ENCODE measurements at places on chromosomes 12 and 14.

DNA sequence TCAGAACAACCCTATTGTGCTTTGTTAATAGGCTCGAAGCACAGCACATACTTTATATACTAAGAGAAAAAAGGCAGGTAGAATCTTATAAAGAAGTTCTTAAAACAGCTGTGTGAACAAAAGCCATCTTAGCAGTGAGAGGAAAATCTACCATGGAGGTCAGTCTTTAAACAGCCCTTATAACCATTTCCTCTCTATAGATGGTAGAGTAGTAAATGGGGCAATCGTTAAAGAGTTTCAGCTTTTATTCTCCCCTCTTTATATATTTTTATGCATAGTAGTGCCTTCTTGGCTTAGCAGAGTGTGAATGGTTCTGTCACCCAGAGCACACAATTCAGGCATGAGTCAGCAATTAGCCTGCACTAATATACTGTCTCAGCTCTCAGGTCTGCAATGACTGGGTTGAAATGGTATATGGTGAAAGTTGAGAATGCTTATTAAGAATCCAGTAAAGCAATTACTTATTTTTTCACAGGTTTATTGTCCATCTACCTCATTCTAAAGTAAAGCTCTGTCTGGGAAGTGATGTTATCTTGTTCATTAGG is 305.0 kb downstream of the NELL2 start:
- DNase-seq: no peak

GRCh38 chr12:111361717-111362576 is 6.9 kb downstream of the PHETA1 start:
- no peak for DNase-seq

- DNase-seq: no peak
These were observed 6.1 kb downstream of the PTPN6 start for GRCh38 chr12:6957151-6957701.

DNA sequence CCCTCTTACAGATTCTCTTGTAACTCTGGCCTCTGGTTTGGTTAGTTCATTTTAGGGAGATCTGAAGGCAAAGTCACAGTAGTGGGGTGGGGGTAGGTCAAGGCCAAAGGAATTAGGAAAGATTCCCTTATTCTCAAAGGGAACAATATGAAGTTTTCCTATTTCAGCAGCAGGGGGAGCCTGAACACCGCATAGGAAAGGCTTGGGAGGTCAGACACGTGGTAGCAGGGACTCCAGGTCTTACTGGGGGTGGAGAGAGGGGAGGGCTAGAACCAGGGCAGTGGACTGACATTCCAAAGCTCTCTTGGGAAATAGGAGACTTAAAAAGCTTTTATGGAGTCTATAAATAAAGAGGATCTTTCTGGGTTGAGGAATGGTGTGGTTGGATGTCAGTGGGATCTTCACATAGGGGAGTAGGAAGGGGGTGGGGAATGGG is 1.3 kb downstream of the ZC3H10 start:
- DNase-seq: peak; percentile 48

DNA sequence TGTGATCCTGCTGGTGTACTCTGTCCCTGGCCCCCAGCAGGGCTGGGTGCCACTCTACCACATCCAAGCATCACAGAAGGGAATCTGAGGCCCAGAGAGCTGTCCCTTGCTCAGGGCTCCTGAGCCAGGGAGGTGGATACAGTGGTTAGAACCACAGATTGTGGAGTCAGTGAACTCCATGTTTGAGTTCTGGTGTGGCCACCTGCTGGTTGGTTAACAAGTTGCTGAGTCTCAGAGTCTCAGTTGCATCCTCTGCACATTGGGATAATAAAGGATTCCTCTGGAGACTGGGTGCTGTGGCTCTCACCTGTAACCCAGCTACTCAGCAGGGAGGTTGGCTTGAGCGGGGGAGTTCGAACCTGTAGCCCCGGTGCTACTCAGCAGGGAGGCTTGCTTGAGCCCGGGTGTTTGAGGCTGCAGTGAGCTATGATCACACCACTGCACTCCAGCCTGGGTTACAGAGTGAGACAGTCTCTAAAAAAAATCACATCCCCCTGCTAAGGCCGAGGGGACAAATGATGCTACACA is 39.4 kb downstream of the MVK start:
- DNase-seq: no peak

DNA sequence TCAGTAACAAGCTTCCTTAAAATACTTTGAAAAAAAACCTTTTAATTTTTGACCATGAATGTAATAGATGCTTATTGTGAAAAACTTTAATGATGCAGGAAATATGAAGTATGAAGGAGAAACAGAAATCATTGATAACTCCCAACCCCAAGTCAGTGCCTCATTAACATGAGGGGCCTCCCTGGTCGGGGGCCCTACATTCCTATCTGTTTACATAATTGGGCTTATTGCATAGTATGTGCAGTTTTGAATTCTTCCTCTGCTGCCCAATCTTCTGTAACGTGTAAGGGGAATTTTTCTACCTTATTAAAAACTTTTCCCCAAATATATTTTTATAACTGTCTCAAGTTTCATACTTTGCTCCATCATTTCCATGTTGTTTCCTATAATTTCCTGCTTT is 63.0 kb downstream of the SLC25A47 start:
- no peak for DNase-seq

DNA sequence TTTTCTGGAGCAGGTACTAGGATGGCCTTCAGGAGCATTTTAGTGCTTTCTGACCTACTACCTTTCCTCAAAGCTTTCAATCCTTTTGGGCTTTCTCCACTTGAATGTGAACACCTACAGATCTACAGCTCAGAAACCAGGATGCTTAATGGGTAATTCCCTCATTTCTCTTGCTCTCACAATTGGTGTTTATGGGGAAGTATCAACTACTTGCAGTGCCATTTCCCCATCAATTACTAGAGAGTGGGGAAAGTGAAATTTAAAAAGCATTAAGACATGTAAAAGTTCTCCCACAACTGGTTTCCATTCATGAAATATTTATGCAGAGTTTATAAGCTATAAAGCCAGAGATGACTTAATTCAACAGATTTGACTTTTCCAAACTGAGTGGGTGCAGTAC is 2.1 kb upstream of the YY1 start:
- DNase-seq: no peak

DNA sequence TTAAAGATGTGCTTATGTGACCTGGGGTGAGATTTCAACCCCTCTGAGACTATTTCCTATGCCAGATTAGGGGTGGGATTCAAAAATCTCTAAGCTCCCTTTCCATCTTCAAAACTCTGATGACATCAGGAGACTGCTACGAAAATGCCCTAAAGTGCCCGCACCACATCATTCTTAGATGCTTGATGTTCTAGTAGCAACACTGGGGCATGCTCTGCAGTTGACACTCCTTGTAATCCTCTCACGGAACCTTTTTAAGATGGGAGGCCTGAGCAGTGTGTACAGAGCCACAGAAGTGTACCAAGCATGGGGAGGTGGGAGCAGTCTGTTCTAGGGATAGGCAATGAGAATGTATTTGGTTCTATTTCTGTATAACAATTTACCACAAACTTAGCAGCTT is 12.2 kb downstream of the FOS start:
- DNase-seq: no peak

GRCh38 chr12:38931461-38931860 is 26.1 kb upstream of the CPNE8 start:
- DNase-seq: no peak

DNA sequence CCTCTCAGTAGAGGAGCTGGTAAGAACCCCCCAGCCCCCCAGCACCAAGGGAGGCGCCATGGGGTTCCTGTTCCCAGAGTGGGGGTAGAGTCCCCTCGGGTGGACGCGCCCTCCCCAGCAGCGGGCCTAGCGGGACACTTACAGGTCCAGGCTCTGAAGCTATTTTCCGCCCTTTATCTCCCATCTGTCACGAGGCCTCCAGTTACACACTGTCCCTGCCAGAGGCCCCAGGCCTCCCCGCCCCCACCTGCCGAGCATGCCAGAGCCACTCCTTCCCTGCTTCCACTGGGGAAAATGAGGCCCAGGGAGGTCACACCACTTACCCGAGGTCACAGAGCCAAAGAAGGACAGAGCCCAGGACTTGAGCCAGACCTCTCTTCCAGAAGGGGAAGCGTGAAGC is 3.1 kb downstream of the C14orf180 start:
- DNase-seq: no peak

- DNase-seq: no peak
These were observed 15.8 kb downstream of the FBXW8 start for GRCh38 chr12:116926283-116927243.

GRCh38 chr14:102363182-102363943 is 622 bp downstream of the TECPR2 start:
- DNase-seq: peak; percentile 18

- DNase-seq: no peak
These were observed 53.1 kb upstream of the DDX11 start for GRCh38 chr12:31020385-31021166.

- DNase-seq: no peak
These were observed 73.7 kb upstream of the CISTR start for GRCh38 chr12:53825246-53826081.

GRCh38 chr12:19373586-19373985 is 65.7 kb upstream of the AEBP2 start:
- DNase-seq: no peak

GRCh38 chr12:501722-502447 is 42.1 kb downstream of the B4GALNT3 start:
- DNase-seq: no peak

DNA sequence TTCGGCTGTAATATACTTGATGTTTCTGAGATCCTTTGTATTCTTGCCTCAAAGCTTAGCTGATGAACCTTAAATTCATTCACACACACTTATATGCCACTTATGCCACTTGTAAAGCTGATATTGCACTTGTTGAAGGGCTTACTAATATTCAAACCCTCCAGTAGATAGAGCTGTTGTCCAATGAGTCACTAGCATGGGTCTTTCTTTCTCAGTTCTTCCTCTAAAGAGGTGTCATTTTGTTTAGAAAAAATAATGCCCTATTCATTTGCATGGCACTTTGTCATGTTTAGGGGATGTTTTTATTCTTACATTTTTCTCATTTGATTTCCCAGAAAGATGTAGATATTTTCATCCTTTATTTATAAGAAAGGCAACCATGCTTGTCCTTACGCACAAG is 56.4 kb downstream of the MON2 start:
- no peak for DNase-seq

- DNase-seq: no peak
These were observed 276.1 kb downstream of the SYT1 start for GRCh38 chr12:79140711-79141110.

- no peak for DNase-seq
These were observed 41.0 kb upstream of the NPAS3 start for GRCh38 chr14:32897698-32898064.

- no peak for DNase-seq
These were observed 85.8 kb downstream of the RBM19 start for GRCh38 chr12:113880326-113880725.

- no peak for DNase-seq
These were observed 506 bp downstream of the TMEM132D start for GRCh38 chr12:129903092-129903945.

- no peak for DNase-seq
These were observed 784 bp downstream of the RPL6 start for GRCh38 chr12:112408621-112409020.

DNA sequence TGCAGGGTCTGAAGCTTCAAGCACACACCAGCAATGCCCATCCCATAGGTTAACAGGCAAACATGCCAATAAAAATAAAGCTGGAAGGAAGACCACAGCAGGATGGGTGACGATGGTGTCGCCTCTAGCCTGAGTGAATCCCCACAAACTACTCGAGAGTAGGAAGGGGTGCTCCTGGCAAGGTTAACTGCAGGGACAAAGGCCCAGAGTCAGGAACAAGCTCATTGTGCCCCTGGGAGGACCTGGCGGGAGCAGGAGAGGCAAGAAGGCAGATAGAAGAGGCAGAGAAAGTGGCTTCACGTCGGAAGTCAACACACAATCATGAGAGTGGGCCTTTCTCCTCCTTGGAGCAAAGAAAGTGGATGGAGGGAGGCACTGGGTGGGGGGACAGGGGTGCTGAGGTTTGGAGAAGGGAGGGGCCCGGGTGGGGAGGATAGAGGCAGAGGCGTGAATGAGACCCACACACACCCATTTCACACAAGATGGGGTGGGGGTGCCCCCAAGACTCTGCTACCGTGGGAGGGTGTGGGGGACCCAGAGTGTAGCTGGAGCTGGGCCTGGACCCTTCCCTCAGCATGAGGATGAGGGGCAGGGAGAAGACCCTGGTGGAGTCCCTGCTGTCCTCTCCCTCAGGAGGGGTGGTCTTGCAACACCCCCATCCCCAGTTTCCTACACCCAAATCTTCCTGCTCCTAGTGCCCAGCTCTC is 43.1 kb downstream of the DIO3 start:
- no peak for DNase-seq

DNA sequence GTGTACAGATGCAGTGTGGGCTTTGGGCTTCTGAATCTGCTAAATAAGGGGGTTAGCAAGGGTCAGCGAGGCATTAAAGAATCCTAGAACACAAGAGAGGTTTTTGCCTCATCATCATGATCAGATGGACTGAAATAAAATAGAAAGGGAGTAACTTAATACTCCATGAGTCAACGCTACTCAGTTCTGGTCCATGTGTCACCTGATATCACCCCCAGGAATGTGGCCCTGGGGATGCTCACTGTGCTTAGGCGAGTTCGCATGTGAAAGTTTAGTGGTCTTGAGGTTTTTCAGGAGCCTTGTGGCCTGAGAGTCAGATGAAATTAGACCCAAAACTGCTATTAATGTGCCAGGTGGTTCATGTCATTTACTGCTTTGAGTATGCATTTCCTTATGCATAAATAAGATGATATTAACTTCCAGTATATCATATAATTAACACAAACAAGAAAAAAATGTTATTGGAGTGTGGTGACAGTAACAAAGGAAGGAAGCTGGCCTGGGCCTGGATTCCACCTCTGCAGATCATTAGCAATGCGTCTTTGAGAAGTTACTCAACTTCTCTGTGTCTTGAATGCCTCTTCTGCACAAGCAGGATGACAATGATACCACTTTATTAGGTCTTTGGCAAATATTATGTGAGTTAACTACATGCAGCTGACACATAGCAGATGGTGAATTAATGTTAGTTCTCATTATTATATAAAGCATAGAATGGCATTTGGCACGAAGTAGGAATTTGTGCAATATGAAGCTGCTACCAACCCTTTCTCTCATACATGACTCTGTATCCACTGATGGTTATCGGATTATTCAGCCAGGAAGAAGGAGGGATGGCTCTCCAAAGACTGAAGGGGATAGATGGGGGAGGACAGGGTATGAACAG is 1272.6 kb downstream of the AACS start:
- DNase-seq: no peak

- peak; percentile 81 for DNase-seq
These were observed at the start of gene ERC1 for GRCh38 chr12:990661-991349. ERC1 (plus strand) TSS chr12:991223; CDS start chr12:1027904, 36,681 bp downstream.

GRCh38 chr12:71439613-71440344 is at the start of gene LGR5:
LGR5 (plus strand) TSS chr12:71439798; CDS start chr12:71440081, 283 bp downstream.
- peak; percentile 7 for DNase-seq

Measured in stimulated activated CD4-positive, alpha-beta T cell treated with anti-CD3 and anti-CD28 coated beads, Interleukin-2, amount 100 ng/mL, for 48 hours (primary cell).